ENCODE measurements at places on chromosomes 6 and 20.

DNA sequence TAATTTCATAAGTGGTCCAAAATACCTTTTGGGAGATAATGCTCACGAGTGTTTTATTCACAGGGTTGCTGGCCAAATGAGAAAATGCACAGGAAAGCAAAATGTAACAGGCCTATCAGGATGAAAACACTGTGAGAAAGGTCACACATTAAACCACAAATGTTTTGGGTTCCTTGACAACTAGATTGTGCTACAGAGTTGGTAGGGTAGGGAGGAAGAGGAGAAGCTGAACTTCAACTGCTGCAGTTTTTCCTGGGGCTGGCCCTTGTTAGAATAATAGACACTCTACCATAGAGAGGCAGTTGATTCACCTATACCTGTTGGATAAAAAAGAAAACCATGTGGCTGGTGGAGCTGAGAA, 28.1 kb upstream of the PAQR8 start:
- no peak for DNase-seq

DNA sequence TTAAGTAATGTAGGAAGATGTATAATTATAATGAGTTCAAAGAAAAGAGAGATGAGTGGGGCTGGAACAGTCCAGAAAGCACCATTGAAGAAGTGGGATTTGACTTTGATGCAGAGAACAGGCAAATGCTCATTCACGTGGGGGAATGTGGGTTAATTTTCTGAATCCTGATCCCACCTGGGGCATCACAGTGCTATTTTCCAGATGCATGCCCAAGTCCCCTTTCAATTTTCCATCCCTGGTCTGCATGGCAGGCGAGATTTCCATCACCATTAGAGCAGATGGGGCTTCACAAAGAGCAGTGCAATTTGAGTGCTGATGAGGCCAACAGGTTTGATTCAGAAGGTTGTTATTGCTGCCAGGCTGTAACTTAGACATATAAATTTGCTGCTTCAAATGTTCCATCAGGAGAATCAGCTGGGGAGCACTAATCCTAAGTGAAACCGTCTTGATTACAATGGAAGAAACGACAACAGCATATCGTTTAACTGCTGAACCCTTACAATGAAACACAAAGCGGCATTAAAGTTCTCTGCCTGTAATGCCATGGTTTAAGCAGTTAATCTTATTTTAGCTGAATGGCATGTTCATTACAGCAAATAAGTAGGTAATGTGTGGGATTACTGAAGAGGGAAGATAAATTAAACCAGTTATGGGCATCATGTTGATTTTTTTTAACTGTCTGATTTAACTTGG, 45.2 kb downstream of the OSTM1 start:
- DNase-seq, result no peak

- no peak for DNase-seq
Measured at GRCh38 chr6:52946306-52946705, 36.8 kb upstream of the GSTA3 start.

- DNase-seq, result no peak
Measured at GRCh38 chr6:149336609-149336928, 19.1 kb downstream of the TAB2 start.

DNA sequence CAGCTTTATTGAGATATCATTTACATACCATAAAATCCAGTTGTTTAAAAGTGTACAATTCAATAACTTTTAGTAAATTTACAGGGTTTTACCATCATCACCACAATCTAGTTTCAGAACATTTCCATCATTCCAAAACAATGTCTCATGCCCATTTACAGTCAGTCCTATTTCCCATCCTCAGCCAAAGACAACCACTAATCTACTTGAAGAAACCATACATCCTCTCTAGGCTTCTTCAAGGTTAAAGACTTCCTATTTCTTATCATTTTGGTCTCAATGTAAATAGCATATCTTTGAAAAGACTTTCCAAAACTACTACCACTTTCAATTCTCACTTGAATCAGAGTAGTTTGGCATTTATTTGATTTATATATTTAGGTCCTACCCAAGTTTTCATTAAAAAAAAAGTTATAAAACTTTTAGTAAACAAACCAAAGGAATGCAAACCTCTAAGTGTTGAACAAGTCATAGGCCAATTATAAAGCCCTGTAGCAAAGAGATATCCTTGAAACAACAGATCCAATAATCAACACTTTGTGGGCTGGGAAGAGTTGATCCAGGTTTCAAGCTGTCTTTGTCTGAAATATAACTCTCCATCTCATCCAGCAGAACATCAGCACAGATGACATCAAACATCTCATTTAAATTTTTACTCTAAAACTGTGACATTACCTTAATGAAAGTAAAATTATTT, 211.3 kb upstream of the RUNX2 start:
- no peak for DNase-seq

All from activated CD4-positive, CD25-positive, alpha-beta regulatory T cell (primary cell).